NCI-H2029 (cell line): ENCODE measurements at places on chromosomes 5 and 9.

DNA sequence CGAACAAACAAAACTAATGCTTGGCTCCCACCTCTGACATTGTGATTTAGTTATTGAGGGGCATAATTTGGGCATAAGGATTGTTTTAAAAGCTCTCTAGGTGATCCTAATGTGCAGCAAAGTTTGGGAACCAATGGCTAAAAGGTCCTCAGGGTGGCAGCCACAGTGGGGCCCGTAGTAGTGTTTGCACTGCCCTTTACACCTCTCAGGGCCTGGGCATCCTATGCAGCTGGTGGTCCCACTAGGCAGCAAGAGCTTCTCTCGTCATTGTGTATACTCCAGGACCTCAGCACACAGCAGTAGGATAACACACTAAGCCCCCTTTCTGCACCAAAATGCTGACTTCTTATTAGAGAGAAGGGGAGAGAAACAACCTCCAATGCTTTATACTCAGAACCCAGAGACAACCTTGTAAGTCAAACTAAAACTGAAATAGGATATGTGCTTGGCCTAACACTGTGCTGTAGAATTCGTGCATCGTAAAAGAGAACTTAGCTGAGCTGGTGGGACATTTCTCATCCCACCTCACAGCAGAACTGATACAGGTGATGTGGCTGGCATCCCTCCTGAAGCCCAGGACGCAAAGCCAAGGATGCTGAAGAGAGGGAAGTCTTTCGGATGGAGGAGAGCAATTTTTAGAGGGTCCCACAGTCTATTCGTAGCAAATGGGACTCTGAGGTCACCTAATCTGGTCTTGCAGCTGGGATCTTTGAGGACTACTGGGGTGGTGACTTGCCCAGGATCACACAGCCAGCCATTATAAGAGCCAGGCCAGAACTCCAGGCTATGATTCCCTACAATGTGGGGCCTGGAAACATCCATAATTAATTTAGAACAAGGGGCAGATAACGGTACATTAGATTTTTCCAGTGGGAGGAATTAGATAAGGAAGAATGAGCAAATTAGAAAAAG, 1.2 kb downstream of the GLRX start:
- DNase-seq, result no peak

GRCh38 chr5:170444181-170444580, 55.0 kb upstream of the KCNMB1 start:
- DNase-seq, result no peak

- DNase-seq, result no peak
Measured at GRCh38 chr5:124740071-124740470, 6.4 kb downstream of the ZNF608 start.

- DNase-seq, result peak; percentile 18
Measured at GRCh38 chr5:125560476-125561225, 814.2 kb upstream of the ZNF608 start.

DNA sequence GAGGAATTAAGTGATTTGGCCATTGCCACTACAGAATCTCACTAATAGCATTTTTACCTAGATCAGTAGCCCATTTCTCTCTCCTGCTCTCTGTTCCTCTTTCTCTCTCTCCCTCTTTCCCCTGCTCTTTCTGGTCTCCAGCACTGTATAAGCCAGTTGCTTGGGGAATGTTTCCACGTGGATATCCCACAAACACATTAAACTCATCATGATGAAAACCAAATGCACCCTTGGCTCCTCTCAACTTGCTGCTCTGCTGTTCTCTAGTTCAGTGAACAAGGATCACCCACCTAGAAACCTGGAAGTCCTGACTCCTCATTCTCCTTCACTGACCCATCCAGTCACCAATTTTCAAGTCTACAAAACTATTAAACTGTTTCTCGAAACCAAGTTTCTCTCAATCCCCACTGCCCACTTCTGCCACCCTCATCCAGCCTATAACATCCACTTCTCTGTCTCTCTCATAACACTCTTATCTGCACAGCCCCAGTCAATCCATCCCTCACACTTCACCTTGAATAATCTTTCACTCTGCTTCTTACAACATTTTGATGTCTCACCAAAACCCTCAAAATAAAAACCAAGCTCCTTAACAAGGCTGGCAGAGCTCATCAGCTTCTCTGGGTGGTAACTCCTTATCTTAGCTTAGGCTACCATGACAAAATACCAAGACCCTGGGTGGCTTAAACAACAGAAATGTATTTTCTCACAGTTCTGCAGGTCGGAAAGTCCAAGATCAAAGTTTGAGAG, 79.3 kb downstream of the ARL15 start:
- no peak for DNase-seq

GRCh38 chr9:20873240-20873865, 158.1 kb downstream of the HACD4 start:
- no peak for DNase-seq

DNA sequence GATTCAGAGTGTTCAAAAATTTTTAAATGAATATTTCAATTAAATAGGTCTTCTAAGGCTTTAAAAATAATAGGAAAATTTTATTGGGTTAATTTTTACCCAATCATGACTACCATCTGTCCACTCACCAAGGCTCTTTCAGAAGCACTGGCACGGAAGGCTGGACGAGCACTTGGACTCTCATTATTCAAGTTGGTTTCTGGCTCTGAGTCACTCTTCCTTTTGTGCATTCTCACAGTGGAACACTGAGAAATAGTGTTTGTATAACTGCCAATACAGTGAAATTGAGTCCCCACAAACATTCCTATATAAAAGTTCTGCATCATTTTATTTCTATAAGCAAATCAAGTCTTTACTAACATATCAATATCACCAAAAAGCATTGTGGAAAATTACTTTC, 1149.0 kb downstream of the EFNA5 start:
- no peak for DNase-seq

GRCh38 chr5:160039810-160040470, 31.0 kb downstream of the TTC1 start:
- no peak for DNase-seq

DNA sequence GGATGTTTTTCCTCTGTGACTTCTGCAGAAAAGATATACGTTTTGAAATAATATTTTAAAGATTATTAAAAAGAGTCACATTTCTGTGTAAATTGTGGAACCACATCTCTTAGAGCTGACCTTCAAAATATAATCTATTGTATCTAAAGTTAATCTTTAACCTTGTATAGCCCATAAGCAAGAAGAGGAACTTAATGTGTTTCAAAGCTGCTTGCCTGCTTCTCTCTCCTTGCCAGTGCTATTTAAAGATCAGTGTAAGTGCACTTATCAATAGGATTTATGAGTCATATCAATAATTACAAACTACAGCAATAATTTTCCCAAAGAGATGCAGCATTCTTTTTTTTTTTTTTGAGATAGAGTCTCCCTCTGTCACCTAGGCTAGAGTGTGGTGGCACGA, 29.4 kb upstream of the GDA start:
- DNase-seq, result no peak

GRCh38 chr5:56565644-56566043, 249.7 kb upstream of the MAP3K1 start:
- no peak for DNase-seq

GRCh38 chr9:132982458-132982857, 4.0 kb downstream of the GFI1B start:
- no peak for DNase-seq

DNA sequence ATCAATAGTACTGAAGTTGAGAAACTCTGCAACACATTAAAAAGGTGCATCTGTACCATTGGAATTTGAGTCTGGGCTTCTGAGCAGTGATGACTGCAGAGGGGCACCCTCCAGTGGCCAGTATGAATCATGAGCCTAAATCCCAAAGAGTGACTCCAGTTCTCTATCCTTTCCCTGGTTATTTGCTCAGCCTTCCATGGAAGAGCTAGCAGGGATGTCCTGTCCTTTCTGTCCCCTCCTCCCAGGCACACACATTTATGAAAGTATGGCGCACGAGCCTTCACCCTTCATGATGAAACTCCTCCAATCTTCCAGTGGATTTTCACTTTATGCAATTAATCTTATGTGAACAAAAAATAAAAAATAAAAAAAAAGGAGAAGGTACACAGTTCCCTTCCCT, 81.0 kb downstream of the ESM1 start:
- DNase-seq, result no peak

DNA sequence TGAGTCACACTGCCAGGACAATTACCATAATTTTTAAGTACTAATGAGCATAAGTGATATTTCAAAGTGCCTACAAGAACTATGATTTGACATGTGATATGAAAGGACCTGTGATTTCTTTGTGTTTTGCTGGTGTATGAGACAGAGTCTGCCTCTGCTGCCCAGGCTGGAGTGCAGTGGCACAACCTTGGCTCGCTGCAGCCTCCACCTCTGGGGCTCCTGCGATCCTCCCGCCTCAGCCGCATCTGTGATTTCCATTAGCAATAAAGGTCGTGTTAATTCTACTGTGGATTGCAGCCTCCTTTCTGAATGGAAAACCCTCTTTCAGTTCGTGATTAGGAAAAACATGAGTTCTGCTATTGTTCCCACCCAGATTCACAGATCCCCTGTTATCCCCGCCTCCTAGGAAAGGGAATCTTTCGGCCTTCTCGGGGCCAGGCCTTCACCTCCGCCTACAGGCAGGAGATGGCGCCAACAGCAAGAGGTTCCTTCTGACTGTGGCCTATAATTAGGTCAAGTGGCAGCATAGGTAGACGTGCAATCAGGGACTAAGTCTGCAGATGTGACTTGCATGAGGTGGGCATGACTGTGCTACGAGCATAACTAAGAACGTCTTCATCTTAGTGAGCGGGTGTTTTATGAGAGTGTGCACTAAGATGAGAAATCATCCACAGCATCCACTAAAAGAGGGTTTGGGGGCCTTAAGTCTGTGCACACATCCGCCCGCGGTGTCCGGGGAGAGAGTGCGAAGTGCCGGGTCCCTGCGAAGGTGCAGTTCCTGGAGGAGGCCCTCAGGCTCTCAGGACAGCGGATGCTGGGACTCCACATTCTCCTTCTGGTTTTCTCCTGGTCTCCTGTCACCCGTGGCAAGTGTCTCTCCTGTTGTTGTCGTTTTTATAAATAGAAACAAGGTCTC, 23.1 kb downstream of the TRIM7 start:
- no peak for DNase-seq

GRCh38 chr9:133342570-133342969, 5.4 kb downstream of the MED22 start:
- DNase-seq, result no peak

DNA sequence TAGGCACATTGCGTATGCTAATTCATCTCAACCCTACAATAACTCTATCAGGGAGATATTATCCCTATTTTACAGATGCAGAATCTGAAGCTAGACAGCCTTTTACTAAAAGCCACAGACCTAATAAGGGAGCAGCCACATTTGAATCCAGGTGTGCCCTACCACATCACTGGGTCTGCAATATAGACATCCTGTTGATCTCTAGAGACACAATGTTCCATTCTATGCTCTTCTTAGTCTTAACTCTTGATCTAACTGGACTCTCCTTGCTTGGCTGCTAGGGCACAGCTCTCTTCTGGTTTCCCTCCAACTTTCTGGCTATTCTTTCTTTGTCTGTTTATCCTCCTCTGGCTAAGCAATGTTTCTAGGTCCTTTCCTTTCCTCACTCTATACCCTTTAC, 1.4 kb upstream of the SPATA6L start:
- no peak for DNase-seq

GRCh38 chr9:68966496-68966944, 47.4 kb downstream of the PRKACG start:
- DNase-seq, result no peak

DNA sequence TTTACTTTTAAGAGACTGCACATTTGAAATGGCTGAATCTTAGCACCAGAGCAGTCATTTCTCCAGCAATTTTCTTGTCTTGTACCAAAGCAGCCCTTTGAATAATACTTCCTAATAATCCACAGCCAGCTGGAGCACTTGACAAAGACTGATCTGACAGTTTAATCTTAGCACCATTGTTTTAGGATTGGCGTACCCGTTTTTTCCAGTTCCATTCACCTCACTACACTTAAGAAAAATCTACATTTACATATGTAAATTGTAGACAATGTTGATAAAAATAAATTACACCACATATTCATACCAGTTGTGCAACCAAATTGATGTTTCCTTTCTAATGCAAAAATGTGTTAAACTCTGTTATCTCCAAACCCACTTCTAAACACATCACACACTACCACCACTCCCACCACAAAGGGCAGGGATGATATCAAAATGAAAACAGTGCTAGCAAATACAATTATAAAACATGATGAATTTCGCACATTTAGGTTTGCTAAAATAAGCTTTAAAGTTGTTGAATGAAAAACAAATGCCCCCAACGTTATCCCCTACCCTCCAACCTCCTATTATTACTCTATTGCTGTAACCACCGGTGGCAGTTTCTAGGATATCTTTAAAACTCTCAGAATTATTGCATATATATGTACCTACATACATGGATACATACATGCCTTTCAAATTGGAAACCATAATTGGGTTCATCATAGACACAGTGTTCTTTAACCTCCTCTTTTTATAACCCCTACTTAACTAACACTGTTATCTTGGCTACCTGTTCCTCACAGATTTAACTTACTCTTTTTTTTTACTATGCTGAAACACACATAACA, 21.5 kb downstream of the SERINC5 start:
- DNase-seq, result no peak

GRCh38 chr9:128819716-128820664, 1.7 kb downstream of the ENDOG start:
- DNase-seq, result peak; percentile 55

- DNase-seq, result no peak
Measured at GRCh38 chr9:131129183-131129582, 3.8 kb downstream of the NUP214 start.

- no peak for DNase-seq
Measured at GRCh38 chr9:29564564-29564963, 1991.3 kb upstream of the C9orf72 start.

GRCh38 chr5:148965511-148966265, 97.2 kb downstream of the SH3TC2 start:
- no peak for DNase-seq

DNA sequence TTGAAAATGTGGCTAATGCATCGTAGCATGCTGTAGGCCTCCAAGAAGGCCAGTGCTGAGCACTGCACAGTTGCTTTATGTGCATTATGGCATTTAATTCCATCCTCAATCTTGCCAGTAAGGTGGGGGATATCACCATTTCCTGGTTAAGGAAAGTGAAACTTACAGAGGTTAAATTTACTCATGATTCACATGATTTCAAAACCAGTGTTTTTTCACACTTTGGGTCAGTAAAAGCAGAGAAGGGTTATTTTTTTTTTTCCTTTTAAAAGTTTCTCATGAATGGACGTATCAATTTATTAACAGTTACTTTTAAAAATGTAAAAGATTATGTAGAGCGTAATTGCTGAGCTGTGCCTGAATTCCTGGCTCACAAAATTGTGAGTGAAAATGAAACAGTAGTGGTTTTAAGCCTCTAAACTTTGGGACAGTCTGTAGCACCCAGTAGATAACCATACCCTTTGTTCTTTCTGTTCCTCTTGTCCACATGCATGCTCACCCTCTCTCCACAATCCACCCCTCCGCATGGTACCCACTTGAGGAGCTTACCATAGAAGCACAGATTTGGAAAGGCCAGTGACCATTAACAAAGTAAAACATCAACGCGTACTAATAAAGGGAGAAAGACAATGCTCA, 21.2 kb downstream of the MAST4 start:
- no peak for DNase-seq

- no peak for DNase-seq
Measured at GRCh38 chr5:55160493-55161209, 680 bp downstream of the GPX8 start.
